Activated naive CD4-positive, alpha-beta T cell treated with anti-CD3 and anti-CD28 coated beads, Interleukin-2, amount 50 U/mL, for 72 hours (primary cell): ENCODE measurements at places on chromosomes 1 and 21. TPM values are rescaled to one million over a fixed set of nuclear protein-coding genes. Genes with fewer than 3 reads are reported as not detected.

Gene KCNE2
- total RNA-seq: not detected

Gene CCDC28B
- 24.9 TPM for total RNA-seq

Gene FCER1A
- 0.21 TPM for total RNA-seq

Gene OSCP1
- 1.6 TPM for total RNA-seq

Gene NR0B2
- not detected for total RNA-seq

Gene FNDC10
- 2.9 TPM for total RNA-seq

Gene TAS1R1
- not detected for total RNA-seq

Gene LRP8
- 43.7 TPM for total RNA-seq

Gene UBAP2L
- 188 TPM for total RNA-seq

Gene B3GALT2
- not detected for total RNA-seq
